ENCODE measurements at places on chromosomes 5 and 9.

DNA sequence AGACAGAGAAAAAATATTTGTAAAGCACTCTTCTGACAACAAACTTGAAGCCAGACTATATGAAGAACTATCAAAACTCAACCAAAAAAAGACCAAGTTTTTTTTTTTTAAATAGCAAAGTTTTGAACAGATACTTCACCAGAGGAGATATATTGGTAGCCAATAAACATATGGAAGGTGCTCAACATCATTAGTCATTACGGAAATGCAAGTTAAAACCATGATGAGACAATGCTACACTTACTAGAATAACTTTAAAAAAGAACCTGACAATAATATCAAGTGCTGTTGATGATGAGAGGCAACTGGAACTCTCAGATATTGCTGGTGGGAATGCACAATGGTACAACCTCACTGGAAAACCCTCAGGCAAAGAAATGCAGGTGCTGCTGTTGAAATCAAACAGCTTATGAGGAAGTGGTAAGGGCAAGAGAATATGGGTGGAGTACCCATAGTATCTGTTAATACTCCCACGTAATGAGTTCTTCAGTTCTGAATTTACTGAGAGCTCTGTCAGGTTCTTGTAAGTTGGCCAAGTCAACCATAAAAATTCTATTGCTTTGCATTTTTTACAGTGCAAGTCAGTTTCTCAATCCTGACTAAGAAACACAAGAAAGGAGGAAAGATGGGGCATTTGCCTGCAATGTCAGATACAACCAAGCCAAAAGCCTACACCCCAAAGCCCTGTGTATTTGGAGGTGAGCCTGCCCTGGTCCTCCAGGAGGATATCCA is 87.3 kb upstream of the GNAQ start:
- no peak for DNase-seq

DNA sequence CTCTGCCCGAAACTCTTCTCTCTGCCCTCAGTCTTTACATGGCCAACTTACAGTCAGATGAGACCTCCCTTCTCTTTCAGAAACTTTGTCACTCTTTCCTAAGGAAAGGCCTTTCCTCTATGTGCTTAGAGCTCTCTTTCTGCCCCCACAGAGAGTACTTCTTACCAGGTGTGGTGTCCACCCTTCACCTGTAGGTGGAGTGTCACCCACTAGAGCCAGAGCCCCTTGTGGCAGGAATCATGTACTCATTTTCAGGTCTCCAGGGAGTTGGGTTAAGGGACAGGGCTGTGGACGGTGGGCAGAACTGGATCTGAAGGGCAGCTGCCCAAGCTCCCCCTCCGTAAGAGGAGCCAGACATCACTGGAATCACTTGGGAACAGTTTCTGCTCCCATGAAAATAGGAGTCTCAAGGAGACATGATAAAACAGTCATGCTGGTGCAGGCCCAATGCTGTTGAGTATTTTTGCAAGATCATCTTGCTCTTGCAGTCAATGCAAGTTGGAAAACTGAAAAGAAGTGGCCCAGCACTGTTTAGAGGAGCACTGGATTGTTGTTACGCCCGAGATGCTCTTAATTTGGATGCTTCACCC is 436.7 kb downstream of the ZSWIM6 start:
- peak; percentile 4 for DNase-seq

DNA sequence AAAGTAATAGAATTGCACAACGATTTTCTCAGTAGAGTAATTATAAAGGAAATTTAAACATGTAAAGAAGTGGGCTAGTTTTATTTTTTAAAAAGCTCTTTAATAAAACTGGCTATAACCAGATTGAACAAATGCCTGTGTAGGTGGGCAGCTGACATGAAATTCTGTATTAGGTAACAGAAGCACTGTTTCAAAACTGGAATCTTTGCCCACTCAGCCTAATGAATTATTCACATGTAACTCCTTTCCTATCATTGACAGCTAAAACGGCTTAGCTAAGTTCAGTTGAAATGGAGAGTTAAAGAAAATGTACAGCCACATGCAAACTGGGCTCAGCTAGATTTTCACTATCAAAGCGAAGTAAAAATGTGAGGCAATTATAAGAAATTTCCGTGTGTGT is 1300.1 kb upstream of the ACO1 start:
- DNase-seq = no peak

GRCh38 chr9:103397868-103398600 is 402.9 kb downstream of the CYLC2 start:
- no peak for DNase-seq

GRCh38 chr5:151700820-151701219 is 14.1 kb upstream of the SPARC start:
- DNase-seq = no peak

DNA sequence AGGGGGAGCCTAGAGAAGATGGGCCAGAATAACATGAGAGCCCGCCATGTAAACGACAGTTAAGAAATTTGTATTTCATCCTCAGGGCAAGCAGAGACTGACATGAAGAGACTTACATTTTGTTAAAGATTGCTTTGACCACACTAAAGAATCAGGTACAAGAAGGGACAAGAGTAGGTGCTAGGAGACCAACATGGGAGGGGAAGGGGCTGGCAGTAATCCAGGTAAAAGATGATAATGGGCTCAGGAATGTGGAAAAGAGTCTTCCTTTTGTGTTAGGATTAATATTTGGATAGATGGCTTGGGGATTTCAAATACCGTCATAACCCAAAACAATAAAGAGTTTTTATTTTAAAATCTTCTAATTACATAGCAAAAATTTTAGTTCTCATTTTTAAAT is 137.3 kb downstream of the ZNF462 start:
- DNase-seq = no peak
